Midbrain (tissue), 1 donor: ENCODE measurements at places on chromosomes 2 and 18.

DNA sequence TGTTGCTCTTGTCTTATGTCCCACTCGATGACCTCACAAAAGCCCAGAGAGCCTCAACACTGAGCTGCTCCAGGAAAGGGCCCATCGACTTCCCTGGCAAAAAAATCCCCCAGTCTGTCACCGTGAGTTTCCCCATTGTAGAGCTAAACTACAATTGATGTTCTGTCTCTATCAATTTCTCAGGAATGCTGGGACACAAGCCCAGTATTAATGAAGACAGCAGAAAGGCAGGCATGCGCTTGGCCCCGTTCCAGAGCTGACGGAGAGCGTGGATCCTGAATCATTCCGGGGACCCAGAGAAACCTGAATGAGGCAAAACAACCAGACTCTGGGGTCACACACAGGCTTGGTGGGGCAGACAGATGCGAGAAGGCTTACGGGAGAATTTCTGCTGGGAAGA, 146.9 kb downstream of the TTC32 start:
- no peak for DNase-seq

- no peak for DNase-seq
Observed at GRCh38 chr2:230887342-230887741, 22.6 kb downstream of the ITM2C start.

GRCh38 chr2:11901351-11902069, 155.1 kb downstream of the LPIN1 start:
- DNase-seq, result no peak

GRCh38 chr2:102033750-102034682, 42.3 kb downstream of the IL1R2 start:
- no peak for DNase-seq

- no peak for DNase-seq
Observed at GRCh38 chr2:233068762-233069418, 8.7 kb downstream of the INPP5D start.

- DNase-seq, result no peak
Observed at GRCh38 chr2:1581965-1582625, 162.2 kb downstream of the PXDN start.

DNA sequence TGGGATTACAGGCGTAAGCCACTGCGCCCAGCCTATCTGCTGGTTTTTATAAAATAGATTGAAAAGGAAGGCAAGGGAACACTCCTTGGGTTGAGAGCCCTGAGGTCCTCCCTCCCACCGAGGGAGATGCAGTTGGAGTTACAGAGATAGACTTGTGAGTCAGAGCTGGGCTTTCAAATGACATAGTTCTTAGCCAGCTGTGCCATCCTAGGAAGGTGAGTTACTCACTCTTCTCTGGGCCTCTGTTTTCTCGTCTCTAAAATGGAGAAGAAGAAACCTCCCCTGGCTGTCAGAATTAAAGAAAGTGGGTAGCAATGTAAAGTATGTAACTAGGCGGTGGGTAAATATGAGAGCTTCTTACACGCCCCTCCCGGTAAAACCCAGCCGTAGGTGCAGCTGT, 2.4 kb downstream of the LRRFIP1 start:
- DNase-seq, result no peak

DNA sequence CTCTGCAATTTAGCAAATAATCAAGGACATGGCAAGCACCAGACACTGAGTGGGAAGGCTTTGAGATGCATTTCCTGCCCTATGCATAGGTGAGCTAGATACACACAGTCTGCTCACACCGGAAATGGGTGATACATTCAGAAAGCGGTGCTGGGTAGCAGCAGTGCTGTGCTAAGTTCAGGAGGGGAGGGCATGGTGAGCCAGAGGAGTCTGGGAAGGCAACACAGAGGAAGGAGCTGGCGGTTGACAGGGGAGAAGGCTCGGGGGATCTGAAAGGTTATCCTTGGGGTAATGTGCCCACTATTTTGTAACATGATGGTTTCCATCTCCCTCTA, 57.4 kb upstream of the EPAS1 start:
- DNase-seq, result no peak

GRCh38 chr18:4358618-4359017, 96.5 kb downstream of the DLGAP1 start:
- no peak for DNase-seq

GRCh38 chr2:12170121-12170520, 423.7 kb downstream of the LPIN1 start:
- no peak for DNase-seq

DNA sequence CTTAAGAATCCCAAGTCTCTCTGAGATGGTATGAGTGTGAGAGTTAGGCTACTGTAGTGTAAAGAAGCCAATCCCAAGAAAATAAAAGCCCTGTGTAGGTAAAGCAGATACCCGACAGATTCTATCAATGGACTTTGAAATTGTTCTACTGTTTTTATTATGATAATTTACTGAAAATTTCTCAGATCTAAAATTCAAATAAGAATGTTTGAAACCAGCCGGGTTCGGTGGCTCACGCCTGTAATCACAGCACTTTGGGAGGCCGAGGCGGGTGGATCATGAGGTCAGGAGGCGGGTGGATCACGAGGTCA, 208.3 kb upstream of the SPRED2 start:
- no peak for DNase-seq

DNA sequence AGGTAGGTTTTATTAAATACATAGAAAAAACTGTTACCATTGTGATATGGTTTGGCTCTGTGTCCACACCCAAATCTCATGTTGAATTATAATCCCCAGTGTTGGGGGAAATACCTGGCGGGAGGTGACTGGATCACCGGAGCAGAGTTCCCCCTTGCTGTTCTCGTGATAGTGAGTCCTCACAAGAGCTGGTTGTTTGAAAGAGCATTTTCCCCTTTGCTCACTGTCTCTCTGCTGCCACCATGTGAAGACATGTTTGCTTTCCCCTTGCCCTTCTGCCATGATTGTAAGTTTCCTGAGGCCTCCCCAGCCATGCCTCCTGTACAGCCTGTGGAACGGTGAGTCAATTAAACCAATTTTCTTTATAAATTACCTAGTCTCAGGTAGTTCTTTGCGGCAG, 352.7 kb upstream of the SLC39A10 start:
- no peak for DNase-seq

DNA sequence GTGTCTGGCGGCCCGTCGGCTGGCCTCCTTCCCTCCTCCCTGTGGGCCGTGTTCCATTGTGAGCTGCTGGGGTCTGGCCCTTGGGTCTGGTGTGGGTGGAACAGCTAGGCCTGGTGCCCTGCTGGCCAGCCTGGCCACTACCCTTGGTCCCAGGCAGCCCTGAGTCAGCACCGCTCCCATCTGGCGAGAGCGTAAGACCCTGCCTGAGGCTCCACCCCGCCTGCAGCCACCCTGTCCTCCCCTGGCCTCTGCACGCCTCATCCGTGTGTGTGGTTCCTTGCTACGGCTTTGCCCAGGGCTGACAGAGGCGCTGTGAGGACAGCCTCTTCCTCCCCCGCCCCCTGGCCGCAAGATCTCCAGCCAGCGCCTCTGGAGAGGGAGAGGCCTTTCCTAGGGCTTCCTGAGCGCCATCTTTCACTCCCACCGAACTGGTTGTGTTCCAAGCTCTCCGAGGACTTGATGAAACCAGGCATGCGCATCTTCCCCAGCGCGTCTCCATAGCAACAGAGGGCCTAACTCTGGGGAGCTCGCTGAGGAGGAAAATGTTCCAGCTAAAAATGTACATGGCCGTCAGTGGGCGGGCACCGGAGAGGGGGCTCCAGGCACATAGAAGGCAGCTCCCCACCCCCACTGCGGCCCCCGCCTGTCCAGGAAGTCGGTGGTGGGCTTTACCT, 83.0 kb downstream of the STPG4 start:
- peak; percentile 75 for DNase-seq
